ENCODE measurements at places on chromosomes 1 and 21.

- DNase-seq: no peak
These were observed 55.9 kb upstream of the SAMD13 start for GRCh38 chr1:84245563-84245962.

- no peak for DNase-seq
These were observed 25.7 kb downstream of the TRIM33 start for GRCh38 chr1:114485286-114485685.

- no peak for DNase-seq
These were observed 37.9 kb downstream of the UBE2G2 start for GRCh38 chr21:44763451-44764318.

- DNase-seq: no peak
These were observed 25.3 kb upstream of the BTG2 start for GRCh38 chr1:203280061-203280460.

- no peak for DNase-seq
These were observed 117.4 kb upstream of the PAXBP1 start for GRCh38 chr21:32888971-32889370.

DNA sequence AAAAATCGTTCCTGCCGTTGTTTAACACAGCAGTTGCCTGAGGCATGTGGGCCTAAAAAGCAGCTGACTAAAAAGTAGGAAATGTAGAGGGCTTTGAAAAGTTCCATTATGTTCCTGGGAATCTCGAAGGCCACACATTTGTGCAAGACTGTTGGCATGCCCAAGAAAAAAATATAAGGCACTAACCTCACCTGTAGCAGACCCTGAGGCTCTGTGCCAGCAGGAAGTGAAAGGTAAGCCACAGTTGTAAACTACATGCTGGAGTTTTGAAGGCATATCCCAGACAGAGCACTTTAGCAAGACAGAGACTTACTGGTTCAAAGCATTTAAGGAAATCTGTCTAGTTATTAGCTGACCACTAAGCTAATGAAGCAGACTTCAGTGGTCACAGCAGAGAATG, 52.7 kb downstream of the TRMT1L start:
- no peak for DNase-seq

DNA sequence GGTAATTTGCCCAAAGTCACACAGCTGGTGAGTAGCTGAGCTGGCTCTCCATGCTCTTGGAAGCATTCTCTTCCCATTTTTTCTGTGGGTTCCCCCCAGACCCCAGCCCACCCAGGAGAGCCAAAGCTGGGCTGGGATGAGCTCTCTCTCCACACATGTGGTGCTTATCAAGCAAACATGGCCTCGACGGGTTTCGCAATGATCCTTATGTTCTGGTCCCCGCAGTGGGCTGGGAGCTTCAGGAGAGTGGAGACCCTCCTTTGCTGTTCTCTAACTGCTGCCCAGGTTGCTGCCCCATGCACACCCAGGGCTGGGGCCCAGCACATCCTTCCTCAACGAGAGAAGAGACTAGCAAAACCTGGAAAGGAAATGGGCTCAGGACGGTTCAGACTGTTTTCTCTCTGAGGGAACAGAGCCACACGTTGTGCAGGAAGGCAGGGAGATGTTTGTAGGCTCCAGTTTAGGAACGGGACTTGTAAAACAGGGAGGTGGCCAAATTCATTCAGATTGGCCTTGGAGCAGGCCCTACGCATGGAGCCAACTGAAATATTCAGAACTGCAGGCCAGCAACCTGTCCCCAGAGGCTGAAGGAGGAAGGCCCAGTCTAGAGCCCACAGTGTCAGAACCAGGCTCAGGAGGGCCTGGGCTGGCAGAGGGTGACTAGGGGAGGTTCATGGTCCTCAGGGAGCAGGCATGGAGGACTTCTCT, 27.2 kb upstream of the CSF1 start:
- no peak for DNase-seq

DNA sequence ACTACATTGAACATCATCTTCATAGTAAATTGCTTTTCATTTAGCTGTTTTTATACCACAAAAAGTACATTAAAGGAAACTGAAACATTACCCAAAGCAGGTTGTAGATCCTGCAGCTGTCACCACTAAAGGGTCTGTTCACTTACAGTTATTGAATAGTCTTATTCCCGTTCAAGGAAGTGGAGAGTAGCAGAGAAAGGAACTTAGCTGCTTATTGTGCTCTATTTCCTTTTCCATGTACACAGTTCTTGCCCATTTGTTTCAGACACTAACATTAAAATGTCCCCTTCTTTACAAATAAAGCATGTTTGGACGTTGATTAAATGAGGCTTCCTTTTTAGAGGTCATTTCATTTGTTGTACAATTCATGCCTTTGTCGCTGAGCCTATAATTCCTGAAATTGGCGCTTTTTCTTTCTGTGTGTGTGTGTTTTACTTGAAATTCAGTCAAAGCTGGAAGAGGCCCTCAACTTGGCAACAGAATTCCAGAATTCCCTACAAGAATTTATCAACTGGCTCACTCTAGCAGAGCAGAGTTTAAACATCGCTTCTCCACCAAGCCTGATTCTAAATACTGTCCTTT, 44.4 kb upstream of the BMP8A start:
- DNase-seq: no peak

GRCh38 chr1:246274186-246274585, 232.9 kb downstream of the SMYD3 start:
- no peak for DNase-seq

DNA sequence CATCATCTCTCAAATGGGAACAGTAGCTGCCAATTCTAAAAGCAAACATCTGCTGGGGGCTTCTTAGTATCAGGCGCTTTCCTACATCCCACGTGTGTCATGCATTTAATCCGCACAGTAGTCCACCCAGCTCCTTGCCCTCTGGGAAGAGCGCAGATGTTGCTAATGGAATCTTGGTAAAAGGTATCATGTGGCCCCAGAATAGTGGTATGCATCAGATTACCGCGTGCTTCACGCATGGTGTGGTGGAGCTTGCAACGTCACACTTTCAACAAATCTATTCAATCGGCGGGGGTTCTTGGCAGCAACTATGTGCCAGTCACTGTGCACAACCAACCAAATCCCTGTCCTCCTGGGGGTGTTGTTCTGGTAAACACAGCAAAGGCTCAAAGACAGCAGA, 141.0 kb downstream of the HIVEP3 start:
- DNase-seq: no peak

DNA sequence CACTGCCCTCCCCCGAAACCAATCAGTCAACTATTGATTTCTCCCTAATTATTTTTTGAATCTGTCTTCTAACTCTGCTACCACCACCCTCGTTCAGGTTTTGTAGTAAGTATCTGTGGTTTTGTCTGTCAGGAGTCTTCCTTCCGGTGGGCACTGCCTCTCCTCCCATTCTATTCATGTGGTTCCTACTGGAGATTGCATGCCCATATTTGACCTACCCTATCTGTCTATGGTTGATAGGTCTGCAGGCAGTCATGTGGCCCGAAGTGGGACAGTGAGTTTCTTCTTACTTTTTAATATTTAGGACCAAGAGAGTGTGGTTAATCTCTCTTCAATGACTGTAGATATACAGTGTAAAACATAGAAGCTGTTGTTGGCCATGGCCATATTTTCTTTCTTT, 17.8 kb upstream of the MAST2 start:
- no peak for DNase-seq

- DNase-seq: no peak
These were observed 113.8 kb upstream of the EDN2 start for GRCh38 chr1:41598325-41598724.
